ENCODE measurements at places on chromosomes 7 and 10.

DNA sequence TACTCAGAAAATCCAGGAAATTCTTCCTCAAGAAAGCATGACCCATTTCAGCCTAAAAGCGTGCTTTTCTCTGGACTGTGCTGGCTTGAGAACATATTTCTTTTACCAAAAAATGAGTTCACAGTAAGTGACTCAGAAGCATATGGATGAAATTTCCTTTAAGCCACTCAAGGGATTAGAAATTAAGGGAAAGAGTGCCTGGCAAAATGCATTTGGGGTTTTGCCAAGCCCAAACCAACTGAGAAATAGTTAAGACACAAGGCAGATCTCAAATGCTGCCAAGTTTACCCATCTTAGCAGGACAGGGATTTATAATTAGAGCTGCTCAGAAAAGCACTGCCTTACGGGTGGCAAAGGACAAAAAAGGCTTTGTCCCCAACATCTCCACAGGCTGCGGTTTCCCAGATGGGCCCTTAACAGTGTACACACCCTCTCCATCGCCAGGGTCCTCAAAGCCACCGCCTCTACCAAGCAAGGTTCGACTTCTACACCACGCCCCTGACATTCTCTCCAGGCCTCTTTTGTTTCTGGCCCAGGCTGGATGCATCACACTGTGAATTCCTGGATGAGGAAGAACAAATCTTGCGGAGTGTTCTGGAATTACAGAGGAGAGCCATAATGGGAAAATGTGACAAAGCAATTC is 30.1 kb upstream of the CDHR3 start:
- DNase-seq, result no peak

- no peak for DNase-seq
Measured at GRCh38 chr7:117937049-117937752, 64.0 kb upstream of the CTTNBP2 start.

- DNase-seq, result no peak
Measured at GRCh38 chr7:128830231-128831177, at the start of gene FLNC. Gene FLNC, plus strand, starts transcription at chr7:128830406. Its CDS starts 232 bp downstream, at chr7:128830638.

- no peak for DNase-seq
Measured at GRCh38 chr10:102504179-102504975, 605 bp downstream of the SUFU start.

GRCh38 chr7:43779045-43779812 is 20.7 kb downstream of the BLVRA start:
- no peak for DNase-seq

GRCh38 chr10:59079386-59080226 is 96.8 kb upstream of the PHYHIPL start:
- no peak for DNase-seq

DNA sequence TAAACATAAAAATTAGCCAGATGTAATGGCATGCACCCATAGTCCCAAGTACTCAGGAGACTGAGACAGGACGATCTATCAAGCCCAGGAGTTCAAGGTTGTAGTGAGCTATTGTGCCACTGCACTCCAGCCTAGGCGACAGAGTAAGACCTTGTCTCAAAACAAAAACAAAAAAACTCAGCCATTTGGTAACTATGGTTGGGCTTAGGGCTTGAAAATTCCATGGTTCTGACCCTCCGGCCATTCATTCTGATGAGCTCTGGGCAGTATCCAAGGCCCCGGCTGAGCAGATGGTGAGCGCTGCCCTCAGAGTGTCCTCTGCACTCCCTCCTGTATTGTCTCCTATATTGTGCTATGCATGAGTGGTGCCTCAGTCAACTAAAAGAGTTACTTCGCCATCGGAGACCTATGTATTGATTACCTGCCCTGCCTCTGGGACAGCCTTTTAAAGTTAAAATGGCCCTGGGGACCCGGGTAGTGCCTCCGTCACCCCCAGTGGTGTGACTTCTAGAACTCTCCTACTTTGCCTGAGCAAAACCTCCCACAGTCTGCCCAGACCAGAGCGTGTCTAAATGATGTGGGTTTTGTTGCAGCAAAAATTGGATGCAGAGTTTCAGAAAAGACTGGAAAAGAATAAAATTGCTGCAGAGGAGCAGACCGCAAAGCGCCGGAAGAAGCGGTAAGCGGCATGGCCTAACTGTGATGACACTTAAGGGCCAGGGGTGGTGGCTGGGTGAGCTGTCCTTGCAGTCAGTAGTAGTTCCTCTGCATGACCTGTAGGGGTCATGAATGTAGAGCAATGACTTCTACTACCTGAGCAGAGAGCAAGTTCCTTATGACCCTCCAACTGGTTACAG is 8.1 kb downstream of the PRKRIP1 start:
- no peak for DNase-seq

DNA sequence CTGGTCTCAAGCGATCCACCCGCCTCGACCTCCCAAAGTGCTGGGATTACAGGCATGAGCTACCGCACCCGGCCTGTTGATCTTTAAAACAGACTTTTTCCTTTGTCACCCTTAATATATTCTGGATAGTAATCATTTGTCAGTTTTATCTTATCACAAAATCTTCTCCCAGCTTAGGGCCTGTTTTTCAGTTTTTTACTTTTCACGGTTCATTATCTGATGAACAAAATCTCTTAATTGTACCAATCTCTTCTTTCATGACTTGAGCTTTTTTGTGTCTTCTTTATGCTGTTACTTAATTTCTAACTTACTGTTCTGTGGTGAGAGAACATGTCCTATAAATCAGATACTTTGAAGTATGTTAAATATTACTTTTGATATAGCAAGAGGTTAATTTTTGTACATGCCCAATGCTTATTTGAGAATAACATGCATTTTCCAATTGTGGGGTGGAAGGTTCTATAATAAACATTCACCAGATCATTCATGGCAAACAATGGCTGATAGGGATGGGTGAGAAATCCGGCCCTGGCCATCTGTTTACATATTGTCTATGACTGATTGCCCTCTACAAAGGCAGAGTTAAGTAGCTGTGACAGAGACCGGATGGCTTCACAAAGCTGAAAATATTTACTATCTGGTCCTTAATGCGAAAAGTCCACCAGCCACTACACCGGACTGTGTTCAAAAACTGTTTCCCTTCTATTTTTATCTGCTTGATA is 5.3 kb downstream of the PAPOLB start:
- DNase-seq, result no peak

DNA sequence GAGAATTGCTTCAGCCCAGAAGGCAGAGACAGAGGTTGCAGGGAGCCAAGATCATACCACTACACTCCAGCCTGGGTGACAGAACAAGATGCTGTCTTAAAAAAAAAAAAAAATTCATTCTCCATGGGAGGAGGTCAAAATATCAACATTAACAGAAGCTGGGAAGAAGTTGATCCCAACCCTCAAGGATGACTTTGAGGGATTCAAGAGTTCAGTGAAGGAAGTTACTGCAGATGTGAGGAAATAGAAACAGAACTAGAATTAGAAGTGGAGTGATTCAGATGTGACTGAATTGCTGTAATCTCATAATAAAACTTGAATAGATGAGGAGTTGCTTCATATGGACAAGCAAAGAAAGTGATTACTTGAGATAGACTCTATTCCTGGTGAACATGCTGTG is 19.7 kb upstream of the RPEL1 start:
- DNase-seq, result no peak

DNA sequence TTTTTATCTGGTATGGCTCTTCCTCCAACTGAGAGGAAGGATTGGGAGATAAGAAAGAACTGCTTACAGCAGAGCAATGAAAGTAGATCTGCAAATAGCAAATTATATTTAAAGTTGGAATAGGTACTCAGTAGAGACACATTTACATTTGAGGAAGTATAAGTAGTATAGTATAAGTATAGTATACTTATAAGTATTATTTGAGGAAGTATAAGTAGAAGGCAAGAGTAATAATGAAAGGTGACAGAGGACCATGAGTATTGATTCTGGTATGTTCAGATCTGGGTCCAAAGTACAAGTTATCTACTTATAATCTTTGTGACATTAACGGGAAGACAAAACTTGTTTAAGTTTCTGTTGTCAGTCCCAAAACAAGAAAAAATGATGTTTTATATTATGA is 527.6 kb upstream of the SORCS1 start:
- DNase-seq, result no peak

DNA sequence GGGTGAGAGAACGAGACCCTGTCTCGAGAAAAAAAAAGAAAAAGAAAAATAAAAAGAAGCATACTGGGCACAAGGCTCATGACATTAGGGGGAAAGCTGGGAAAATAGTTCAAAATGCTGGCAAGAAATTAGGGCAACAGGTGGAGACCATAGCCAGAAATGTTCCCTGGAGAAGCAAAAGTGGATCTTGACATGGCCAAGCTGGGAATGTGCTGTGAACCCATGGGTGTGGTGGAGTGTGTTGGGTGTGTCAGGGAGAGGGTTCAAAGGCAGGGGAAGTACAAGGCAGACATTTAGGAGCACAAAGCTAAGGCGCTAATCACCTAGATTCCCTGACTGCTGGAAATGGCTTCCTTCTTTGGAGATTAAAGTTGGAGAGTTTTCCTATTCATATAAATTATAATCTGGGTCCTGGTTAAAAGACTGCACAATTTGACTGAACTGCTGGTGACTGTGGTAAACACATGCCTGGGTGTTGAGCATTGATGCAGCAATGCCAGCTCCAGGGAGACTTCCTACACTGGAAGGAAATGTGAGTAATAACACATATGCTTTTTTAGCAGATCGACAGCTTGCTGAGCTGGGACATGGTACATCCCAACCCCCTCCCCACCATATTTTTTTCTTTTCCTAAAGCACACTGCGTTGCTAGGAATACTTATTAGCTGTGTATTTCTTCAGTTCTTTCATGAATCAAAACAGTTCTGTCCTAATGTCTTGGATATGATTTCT is 70.1 kb upstream of the ARHGAP21 start:
- DNase-seq, result no peak

DNA sequence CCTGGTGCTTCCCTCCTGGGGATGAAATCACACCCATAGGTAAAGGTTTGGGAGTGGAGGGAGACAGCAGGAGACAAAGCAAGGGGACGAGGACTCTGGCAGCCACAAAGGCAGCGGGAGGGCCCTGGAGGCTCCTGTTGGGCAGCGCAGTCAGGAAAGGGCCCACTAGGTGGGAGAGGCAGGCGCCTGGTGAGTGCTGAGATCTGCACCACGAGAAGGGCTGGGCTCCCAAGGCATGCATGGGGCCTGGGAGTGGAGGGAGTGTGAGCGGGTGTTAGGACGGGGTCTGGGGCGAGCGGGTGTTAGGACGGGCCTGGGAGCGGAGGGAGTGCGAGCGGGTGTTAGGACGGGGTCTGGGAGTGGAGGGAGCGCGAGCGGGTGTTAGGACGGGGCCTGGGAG is 13.0 kb downstream of the GET4 start:
- DNase-seq, result no peak

- no peak for DNase-seq
Measured at GRCh38 chr7:71594736-71595135, 462.8 kb downstream of the GALNT17 start.

- DNase-seq, result no peak
Measured at GRCh38 chr7:45978010-45978681, 57.1 kb upstream of the IGFBP3 start.

DNA sequence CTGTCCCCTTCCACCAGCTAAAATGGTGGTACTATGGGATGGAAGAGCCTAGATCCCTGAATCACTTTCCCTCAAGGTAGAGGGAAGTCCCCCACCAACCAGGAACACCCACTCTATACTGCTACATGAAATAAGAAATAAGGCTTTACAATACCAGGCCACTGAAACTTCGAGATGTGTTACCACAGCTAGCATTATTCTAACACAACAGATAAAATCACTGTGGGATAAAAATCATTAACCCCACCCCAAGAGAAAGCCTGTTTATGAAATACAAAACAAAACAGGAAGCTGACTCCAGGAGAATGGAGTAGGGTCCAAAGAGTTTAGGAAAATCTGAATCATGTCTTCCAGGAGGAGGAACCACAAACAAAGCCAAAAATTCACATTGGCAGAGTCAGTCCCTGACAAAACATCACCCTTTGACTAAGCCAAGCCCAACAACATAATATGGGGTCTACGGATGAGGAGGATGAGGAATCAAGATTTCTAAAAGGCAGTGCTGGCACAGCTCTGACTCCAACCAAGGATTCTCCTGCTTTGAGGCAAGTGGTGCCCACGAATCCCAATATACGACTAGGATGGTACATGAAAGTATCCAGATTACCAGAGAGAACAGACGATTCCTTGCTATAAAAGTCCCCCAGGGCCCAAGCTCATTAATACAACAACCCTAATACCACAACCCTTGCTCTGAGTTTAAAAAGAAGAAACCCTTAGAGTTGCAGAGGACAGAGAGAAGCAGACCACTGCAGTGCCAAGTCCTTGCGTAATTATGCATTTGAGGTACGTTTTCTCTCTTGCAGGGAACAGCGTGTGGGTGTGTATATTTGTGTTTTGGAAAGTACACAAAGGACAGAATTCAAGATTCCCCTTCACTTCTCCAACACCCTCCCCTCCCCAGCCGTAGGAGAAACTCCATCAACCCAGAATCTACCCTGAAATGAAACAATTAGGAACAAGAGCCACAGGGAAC is 23.7 kb downstream of the XPNPEP1 start:
- DNase-seq, result no peak

DNA sequence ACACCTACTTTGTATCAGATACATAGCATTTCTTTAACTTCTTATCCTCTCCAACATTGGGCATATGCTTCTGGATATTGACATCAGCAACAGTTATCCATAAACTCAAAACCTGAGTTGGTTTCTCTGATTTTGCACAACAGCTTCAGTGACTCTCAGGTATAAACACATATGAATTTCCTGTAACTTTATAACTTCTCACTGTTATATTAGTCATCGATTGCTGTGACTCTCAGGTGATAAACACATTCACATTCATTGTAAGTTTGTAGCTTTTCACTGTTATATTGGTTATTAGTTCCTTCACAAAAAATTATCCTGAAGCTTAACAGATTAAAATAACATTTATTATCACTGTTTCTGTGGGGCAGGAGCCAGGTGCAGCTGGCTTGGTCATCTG is 57.0 kb downstream of the ASAH2B start:
- DNase-seq, result no peak

DNA sequence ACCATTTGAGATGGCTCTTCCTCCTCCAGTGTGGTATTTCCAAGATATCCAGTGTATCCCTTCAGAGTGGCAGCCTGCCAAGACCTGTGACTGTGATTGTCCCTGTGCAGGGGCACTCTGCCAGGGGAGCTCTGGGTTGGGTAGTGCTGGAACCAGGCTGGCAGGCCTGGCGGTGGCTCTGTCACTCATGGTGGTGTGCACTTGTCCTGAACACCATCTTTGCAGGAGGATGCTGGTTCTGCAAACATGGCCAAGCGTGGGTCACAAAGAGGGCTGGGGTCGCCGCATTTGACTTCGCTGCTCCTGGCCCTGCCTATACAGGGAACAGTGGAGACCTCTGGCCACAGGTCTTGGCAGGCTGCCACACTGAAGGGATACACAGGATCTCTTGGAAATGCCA is 205.2 kb downstream of the PRPF18 start:
- DNase-seq, result no peak

DNA sequence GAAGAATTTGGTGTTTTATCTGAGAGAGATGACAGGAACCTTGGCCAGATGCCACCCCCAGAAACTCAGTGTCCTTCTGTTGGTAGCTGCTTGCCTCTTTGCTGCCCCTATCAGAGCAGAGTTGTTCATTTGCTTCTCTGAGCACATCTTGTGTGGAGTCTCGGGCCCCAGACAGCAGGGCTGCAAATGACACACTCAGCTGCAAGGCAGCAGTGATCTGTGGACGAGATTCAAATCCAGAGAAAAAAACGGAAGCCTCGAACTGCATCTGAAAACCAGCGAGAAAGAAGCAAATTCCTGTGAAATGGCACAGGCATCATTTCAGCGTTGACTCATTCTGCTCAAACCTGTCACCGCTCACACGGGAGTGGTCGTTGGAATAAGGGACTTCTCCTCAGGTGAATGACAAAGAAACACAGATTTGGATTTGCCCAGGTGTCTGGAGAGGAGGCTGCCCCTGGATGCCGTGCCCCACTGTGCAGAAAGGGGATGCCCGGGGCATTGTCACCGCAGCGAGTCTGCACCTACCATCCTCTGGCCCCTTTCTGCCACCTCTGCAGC is 144.7 kb downstream of the PFKFB3 start:
- no peak for DNase-seq

Data from GM12891 (cell line).